ENCODE measurements at places on chromosomes 6 and 20. TPM values are rescaled to one million over a fixed set of nuclear protein-coding genes. Genes with fewer than 3 reads are reported as not detected.

GRCh38 chr20:313948-314347 lies 11.4 kb upstream of the SOX12 start:
- H3K4me3 ChIP-seq: no peak overlapping the region
- H3K27me3 ChIP-seq: no peaks in the 10 kb centered on the region
- peaks cover 10% of the 10 kb centered on the region for H3K4me1 ChIP-seq
- H3K36me3 ChIP-seq: no peaks in the 10 kb centered on the region
- H3K27ac ChIP-seq: no peak overlapping the region

DNA sequence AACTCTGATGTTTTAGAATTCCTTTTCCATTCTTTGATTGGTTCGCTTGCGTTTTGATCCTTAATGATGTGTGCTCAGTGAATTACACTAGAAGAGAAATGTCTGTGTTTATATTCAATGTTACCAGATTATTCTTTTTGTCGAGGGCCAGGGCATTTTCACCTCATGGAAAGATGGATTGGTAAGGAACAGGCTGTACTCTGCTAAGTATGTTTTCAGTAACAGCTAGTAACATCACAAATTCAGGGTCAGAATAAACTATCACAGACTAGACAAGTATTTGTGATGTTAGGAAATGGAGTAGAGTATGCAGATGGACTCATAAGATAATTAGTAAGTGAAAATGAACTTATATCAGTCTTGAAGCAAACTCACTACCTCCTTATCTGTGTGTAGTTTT lies 235.6 kb downstream of the SOX4 start:
- H3K4me3 ChIP-seq: no peak overlapping the region
- DNase-seq: no peak
- no peak overlapping the region for H3K27ac ChIP-seq
- H3K27me3 ChIP-seq: no peaks in the 10 kb centered on the region
- no peaks in the 10 kb centered on the region for H3K36me3 ChIP-seq

GRCh38 chr6:62891065-62891647 lies 320.1 kb upstream of the FKBP1C start:
- no peaks in the 10 kb centered on the region for H3K4me1 ChIP-seq
- H3K36me3 ChIP-seq: no peaks in the 10 kb centered on the region
- no peak for DNase-seq

- H3K4me1 ChIP-seq: peaks cover 20% of the 10 kb centered on the region
- DNase-seq: no peak
- H3K36me3 ChIP-seq: no peaks in the 10 kb centered on the region
- peak overlapping the region; percentile 59 for H3K27ac ChIP-seq
- H3K27me3 ChIP-seq: no peaks in the 10 kb centered on the region
Observed at GRCh38 chr6:16476861-16477260, 238.5 kb downstream of the GMPR start.

DNA sequence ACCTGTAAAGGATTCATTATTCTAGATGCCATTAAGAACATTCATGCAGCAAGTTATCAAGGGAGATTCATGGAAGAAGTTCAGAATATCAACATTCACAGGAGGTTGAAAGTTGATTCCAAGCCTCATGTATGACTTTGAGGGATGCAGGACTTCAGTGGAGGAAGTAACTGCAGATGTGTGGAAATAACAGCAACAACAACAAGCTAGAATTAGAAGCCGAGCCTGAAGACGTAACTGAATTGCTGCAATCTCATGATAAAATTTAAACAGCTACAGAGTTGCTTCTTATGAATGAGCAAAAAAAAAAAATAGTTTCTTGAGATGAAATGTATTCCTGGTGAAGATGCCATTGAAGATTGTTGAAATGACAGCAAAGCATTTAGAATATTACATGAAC lies 73.3 kb upstream of the NXT1 start:
- DNase-seq: no peak
- H3K4me3 ChIP-seq: no peak overlapping the region
- H3K27me3 ChIP-seq: no peaks in the 10 kb centered on the region
- H3K4me1 ChIP-seq: no peaks in the 10 kb centered on the region
- H3K27ac ChIP-seq: no peak overlapping the region

- H3K36me3 ChIP-seq: no peaks in the 10 kb centered on the region
- no peak overlapping the region for H3K4me3 ChIP-seq
- no peaks in the 10 kb centered on the region for H3K4me1 ChIP-seq
- DNase-seq: no peak
- no peak overlapping the region for H3K27ac ChIP-seq
Observed at GRCh38 chr6:69719602-69720193, 77.1 kb downstream of the LMBRD1 start.

DNA sequence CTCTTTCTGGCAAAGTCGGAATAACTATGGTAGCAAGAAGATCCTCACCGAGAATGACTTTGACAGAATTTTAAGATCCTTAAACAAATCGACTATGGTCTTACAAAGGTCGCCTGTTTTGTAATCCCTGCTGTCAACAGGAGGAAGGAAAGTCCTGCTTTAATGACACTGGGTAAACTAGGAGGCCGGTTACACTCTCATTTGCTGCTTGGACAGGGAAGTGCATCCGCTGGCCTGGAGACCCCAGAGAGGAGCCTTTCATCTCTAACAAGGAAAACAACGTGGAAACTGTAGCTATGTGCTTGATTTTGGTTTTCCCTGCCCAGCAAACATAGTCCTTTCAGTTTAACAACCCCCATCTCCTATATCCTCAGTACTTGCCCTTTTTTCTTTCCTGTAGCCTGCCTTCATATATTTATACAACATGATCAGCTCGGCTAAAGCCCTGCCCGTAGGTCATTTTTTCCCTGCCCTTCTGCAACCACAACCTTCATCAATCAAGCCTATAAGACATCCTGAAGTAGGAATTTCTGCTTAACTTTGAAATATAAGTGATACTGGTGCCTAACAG lies 97.2 kb upstream of the RIN2 start:
- H3K27ac ChIP-seq: no peak overlapping the region
- no peak for DNase-seq
- H3K27me3 ChIP-seq: no peaks in the 10 kb centered on the region
- no peak overlapping the region for H3K4me3 ChIP-seq

DNA sequence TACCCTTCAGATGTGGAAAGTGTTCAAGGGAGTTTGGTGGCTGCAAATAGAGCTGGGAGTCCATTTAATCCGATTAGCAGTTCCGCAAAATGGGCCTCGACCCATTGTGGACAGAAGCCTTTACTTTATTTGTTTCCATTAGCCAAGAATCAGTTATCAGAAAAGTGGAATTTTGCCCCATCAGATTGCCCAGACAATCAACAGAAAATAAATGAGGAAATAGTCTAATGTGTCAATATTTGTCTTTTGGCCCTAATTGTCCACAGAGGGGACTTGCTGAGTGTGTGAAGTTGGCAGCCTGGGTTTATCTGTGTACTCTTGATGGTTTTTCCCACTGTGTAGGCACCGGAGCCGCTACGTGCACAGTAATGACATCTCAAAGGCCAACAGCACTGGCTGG lies 134.3 kb downstream of the LINC00237 start:
- no peak overlapping the region for H3K4me3 ChIP-seq
- no peak for DNase-seq
- no peaks in the 10 kb centered on the region for H3K4me1 ChIP-seq
- no peaks in the 10 kb centered on the region for H3K27me3 ChIP-seq
- no peaks in the 10 kb centered on the region for H3K36me3 ChIP-seq

GRCh38 chr6:32956176-32956575 lies 3.3 kb upstream of the HLA-DMA start:
- H3K4me1 ChIP-seq: peaks cover 11% of the 10 kb centered on the region
- DNase-seq: no peak
- H3K4me3 ChIP-seq: no peak overlapping the region
- H3K36me3 ChIP-seq: no peaks in the 10 kb centered on the region

DNA sequence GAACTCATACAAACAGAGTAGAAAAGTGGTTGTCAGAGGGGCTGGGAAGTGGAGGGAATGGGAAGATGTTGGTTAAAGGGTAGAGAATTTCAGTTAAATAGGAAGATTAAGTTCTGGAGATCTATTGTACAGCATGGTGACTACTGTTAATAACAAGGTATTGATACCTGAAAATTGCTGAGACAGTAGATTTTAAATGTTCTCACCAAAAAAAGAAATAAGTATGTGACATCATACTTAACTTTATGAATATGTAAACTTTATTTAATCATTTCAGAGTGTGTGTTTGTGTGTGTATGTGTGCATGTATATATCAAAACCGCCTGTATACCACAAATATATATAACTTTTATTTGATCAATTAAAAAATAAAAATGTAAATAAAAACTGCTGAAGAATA lies 896.4 kb downstream of the TFAP2A start:
- no peaks in the 10 kb centered on the region for H3K27me3 ChIP-seq
- DNase-seq: no peak
- no peaks in the 10 kb centered on the region for H3K4me1 ChIP-seq
- no peak overlapping the region for H3K27ac ChIP-seq
- no peaks in the 10 kb centered on the region for H3K36me3 ChIP-seq
- H3K4me3 ChIP-seq: no peak overlapping the region

DNA sequence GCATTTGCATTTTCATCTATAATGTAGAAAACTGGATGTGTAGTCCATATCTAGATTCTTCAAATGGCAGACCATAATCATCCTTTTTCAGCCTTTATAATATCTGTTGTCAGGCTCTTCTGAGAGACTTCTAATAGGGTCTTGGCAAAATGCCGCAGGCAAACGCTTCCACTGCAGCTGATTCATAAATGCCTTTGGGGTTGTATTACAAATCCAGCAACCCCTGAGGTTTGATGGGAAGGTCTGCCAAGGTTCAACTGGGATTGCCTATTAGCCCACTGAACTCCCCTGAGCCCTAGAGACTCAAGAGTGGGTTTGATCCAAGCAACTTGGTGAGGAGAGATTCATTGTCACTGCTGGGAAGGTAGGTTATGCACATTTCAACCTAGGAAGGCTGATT lies 365.2 kb upstream of the POU3F2 start:
- no peak overlapping the region for H3K27ac ChIP-seq
- no peaks in the 10 kb centered on the region for H3K4me1 ChIP-seq
- no peak for DNase-seq
- no peaks in the 10 kb centered on the region for H3K27me3 ChIP-seq

Gene GABRR2
- 0.24 TPM for total RNA-seq

Gene SCAND1
- 125 TPM for total RNA-seq

Gene ATP6V1G2
- total RNA-seq: 0.46 TPM

Gene NAA20
- 66.2 TPM for total RNA-seq

Gene EYA2
- total RNA-seq: 0.60 TPM

Gene RBPJL
- total RNA-seq: not detected

Gene TRIM15
- total RNA-seq: not detected

Gene CALHM6
- 0.91 TPM for total RNA-seq

Gene SLX4IP
- 0.84 TPM for total RNA-seq

Gene GJA10
- total RNA-seq: not detected
